ENCODE measurements at places on chromosomes 3 and 15.

- DNase-seq, result no peak
Observed at GRCh38 chr3:20055020-20055775, 15.0 kb downstream of the KAT2B start.

- DNase-seq, result no peak
Observed at GRCh38 chr3:178405531-178405930, 130.7 kb upstream of the KCNMB2 start.

DNA sequence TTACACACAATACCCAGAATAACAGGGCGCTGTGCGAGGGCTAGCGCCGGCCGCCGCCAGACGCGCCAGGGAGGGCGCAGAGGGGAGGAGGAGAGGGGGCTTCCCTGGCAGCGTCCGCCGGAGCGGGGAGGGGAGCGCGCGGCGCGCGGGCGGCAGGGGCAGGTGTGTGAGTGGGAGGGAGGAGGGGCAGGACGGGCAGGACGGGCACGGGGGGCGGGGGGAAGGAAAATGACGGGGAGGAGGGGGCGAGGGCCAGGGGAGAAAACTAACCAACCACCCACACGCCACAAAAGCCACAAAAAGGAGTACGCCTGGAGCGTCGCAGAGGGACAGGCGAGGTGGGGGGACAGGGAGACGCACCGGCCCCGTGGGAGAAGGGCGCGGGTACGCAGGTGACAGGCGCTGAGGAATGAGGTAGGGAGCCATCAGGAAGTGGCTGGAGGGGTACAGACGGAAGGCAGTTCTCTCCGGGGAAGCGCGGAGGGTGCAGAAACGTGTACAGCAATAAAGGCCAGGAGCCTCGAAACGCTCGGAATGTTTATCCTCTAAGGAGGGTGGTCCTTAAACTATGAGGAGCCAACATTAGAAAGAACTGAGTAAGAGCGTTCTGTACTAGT, 610 bp upstream of the SATB1 start:
- DNase-seq, result peak; percentile 56

GRCh38 chr3:18853269-18853668, 295.0 kb upstream of the KCNH8 start:
- DNase-seq, result no peak

DNA sequence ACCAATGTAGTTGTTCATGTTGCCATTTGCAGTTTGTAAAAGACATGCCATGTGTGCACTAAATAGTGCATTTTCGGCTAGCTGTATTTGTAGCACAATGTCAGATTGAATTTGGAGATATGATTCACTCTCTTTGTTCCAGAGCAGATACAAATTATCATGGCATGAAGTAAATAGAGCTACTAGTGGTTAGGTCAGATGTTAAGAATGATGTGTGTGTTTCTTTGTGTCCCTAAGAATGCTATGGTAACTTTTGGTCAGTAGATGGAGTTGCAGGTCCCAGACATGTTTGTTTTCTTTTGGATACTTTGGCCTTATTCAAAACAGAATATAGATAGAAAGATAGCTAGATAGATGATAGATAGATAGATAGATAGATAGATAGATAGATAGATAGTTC, 595.8 kb downstream of the NLGN1 start:
- DNase-seq, result peak; percentile 4

DNA sequence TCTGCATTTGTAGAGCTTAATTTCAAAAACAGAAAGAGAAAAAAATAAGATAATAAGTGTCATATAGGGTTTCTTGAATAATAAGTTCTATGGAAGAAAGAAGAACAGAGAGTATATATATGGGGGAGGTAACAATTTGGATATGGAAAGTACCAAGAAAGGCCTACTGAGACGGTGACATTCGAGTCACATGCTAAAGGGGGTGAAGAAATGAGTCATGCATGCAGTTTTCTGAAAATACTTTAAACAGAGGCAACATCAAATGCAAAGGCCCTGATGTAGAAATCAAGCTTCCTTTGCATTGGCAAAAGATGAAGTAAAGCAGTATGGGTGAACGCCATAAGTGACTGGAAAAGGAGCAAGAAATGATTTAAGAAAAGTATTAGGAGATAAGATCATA, 371.6 kb upstream of the ZNF385D start:
- DNase-seq, result no peak

Measured in hematopoietic multipotent progenitor cell treated with erythropoietin and hydrocortisone succinate and interleukin-3 and kit ligand, for 8 days (in vitro differentiated cells).